ENCODE measurements at places on chromosomes 16 and 17. TPM values are rescaled to one million over a fixed set of nuclear protein-coding genes. Genes with fewer than 3 reads are reported as not detected.

- no peaks in the 10 kb centered on the region for H3K27me3 ChIP-seq
- no peak for DNase-seq
- no peak overlapping the region for H3K27ac ChIP-seq
- no peaks in the 10 kb centered on the region for H3K36me3 ChIP-seq
- H3K4me3 ChIP-seq = no peak overlapping the region
- no peaks in the 10 kb centered on the region for H3K4me1 ChIP-seq
Observed at GRCh38 chr17:35981908-35982330, 622 bp upstream of the CCL16 start.

DNA sequence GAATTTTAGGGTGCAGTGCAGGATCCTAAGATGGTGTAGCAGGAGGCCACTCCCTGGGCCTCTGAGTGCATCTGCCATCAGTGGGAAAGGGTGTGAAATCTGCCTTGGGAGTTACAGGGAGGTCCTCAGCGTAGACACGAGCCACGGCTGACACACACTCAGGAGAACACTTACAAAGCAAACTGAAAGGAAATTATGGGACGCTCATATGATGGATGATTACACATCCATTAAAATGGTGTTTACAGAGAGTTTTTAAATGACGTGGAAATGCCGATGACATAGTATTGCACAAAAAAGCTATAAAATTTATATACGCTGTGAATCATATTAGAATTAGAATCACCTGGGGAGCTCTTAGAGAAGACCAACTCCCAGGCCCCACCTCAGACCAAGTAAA is 175.2 kb downstream of the CCDC182 start:
- H3K27ac ChIP-seq = no peak overlapping the region
- no peaks in the 10 kb centered on the region for H3K4me1 ChIP-seq
- no peaks in the 10 kb centered on the region for H3K36me3 ChIP-seq
- DNase-seq = no peak
- H3K27me3 ChIP-seq = no peaks in the 10 kb centered on the region

DNA sequence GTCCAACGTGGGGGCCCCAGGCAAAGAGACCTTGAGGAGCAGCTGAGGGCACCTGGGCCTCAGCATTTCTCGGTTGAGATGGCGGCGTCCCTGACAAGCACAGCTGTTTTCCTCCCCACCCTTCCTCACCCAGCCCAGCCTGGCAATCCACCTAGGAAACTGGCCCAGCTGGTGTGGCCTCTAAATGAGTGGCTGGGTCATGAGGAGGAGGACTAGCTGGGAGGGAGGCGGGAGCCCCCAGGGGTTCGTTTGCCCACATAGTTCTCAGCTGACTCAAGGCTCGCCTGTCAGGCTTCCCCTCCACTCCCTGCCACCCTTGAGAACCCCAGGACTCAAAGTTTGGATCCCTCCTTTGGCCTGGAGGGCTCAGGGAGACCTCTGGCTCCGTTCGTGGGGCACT is 5.9 kb downstream of the RNF222 start:
- no peaks in the 10 kb centered on the region for H3K4me1 ChIP-seq
- no peaks in the 10 kb centered on the region for H3K36me3 ChIP-seq
- H3K4me3 ChIP-seq = no peak overlapping the region
- H3K27ac ChIP-seq = no peak overlapping the region
- no peaks in the 10 kb centered on the region for H3K27me3 ChIP-seq
- no peak for DNase-seq

GRCh38 chr16:68227183-68227793 is 8.6 kb downstream of the ESRP2 start:
- H3K27ac ChIP-seq = peak overlapping the region; percentile 60
- no peak overlapping the region for H3K4me3 ChIP-seq
- peaks cover 27% of the 10 kb centered on the region for H3K36me3 ChIP-seq
- peaks cover 26% of the 10 kb centered on the region for H3K4me1 ChIP-seq

GRCh38 chr16:17777408-17777863 is 306.7 kb upstream of the XYLT1 start:
- no peaks in the 10 kb centered on the region for H3K36me3 ChIP-seq
- no peaks in the 10 kb centered on the region for H3K27me3 ChIP-seq
- no peak overlapping the region for H3K27ac ChIP-seq

DNA sequence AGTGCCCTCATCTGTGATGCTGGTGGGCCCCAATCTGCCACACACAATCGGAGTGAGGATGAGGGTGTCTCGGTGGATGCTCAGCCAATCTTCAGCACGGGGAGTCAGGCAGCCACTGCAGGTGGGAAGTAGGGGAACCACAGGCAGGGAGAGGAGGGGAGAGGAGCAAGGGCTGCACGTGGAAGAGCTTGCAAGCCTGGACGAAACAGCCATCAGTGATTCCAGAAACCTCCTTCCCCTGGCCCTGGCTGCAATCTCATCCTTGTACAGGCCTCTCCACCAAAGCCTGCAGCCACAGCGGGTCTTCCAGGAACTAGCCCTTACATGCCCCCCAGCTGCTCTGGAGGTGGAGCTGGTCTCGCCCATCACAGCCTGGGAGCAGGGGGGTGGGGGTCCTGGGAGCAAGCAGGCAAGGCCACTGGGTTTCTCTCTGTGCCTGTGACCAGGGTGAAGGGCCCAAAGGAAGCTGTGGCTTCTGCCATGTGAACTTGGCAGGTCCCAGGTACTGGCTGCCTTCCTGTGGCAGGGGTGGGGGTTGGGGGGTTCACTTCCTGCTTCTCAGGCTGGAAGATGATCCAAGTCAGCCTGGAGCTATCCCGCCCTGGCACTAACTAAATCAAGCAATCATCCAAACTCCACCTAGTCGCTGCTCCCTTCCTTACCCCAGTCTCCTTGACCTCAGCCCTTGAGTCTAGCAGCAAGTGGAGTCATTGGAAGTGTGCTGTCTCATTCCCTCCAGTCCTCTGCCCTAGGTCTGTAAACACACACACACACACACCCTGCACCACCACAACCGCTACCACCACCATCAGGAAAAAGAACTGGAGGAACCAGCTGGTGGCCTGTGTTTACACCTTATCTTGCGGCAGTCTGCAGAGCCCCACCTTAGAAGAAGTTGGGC is 29.4 kb upstream of the MLKL start:
- H3K4me3 ChIP-seq = no peak overlapping the region
- no peaks in the 10 kb centered on the region for H3K36me3 ChIP-seq
- H3K27ac ChIP-seq = peak overlapping the region; percentile 45
- no peaks in the 10 kb centered on the region for H3K27me3 ChIP-seq

GRCh38 chr16:74226338-74226954 is 70.2 kb upstream of the PSMD7 start:
- H3K27me3 ChIP-seq = no peaks in the 10 kb centered on the region
- DNase-seq = no peak
- no peaks in the 10 kb centered on the region for H3K36me3 ChIP-seq
- H3K4me1 ChIP-seq = no peaks in the 10 kb centered on the region

DNA sequence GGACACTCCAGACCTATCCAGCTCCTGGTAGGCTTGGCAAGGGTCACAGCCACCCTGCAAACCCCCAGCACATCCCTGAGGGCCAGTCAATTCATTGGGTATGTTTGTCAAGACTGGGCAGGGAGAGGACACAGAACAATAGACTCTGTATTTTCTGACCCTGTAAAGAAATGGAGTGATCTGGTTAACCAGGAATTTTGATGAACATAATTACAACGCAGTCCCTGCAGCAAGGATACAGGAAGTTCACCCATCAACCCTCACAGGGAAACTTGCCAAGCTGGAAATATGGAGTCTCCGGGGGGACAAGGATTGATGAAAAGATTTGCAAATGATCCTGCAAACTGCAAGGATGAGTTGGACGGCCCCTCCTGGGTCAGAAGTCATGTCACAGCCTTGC is 126.1 kb upstream of the RCVRN start:
- DNase-seq = no peak
- peaks cover 4% of the 10 kb centered on the region for H3K4me1 ChIP-seq
- H3K4me3 ChIP-seq = no peak overlapping the region
- peak overlapping the region; percentile 47 for H3K27ac ChIP-seq

- no peaks in the 10 kb centered on the region for H3K36me3 ChIP-seq
- no peaks in the 10 kb centered on the region for H3K4me1 ChIP-seq
- H3K27me3 ChIP-seq = no peaks in the 10 kb centered on the region
- DNase-seq = no peak
- no peak overlapping the region for H3K27ac ChIP-seq
- H3K4me3 ChIP-seq = no peak overlapping the region
Observed at GRCh38 chr17:72720494-72720825, 372.0 kb downstream of the SLC39A11 start.

- no peak overlapping the region for H3K4me3 ChIP-seq
- H3K36me3 ChIP-seq = no peaks in the 10 kb centered on the region
- H3K27ac ChIP-seq = no peak overlapping the region
- no peaks in the 10 kb centered on the region for H3K4me1 ChIP-seq
- no peaks in the 10 kb centered on the region for H3K27me3 ChIP-seq
Observed at GRCh38 chr16:55489119-55489955, 10.3 kb downstream of the MMP2 start.

DNA sequence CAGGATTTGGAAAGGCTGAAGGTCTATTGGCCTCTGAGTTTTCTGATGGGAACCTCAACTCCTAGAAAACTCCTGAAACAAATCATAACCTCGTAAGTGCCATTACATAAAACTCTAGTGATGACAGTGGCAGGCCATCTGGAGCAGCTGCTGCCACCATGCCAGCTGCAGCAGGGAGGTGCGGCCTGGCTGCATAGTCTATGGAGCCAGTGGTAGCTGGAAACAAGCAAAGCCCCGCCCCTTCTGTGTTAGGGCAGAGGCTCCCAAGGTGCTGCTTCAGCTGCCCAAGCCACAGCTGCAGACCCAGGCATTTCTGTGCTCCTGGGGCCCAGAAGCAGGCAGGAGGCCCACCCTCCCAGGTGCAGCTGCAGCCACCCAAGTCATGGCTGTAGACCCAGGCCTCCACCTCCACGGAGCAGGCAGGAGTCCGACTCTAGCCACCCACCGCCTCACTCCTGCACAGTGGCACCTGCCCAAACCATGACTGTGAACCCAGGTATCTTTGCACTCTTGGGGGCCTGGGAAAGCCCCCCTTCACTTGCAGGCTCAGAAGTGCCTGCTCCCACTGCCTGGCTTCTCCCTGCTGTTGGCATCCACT is 254.1 kb upstream of the KCNJ16 start:
- H3K4me3 ChIP-seq = no peak overlapping the region
- no peak overlapping the region for H3K27ac ChIP-seq
- no peak for DNase-seq
- no peaks in the 10 kb centered on the region for H3K27me3 ChIP-seq
- H3K36me3 ChIP-seq = no peaks in the 10 kb centered on the region
- no peaks in the 10 kb centered on the region for H3K4me1 ChIP-seq

DNA sequence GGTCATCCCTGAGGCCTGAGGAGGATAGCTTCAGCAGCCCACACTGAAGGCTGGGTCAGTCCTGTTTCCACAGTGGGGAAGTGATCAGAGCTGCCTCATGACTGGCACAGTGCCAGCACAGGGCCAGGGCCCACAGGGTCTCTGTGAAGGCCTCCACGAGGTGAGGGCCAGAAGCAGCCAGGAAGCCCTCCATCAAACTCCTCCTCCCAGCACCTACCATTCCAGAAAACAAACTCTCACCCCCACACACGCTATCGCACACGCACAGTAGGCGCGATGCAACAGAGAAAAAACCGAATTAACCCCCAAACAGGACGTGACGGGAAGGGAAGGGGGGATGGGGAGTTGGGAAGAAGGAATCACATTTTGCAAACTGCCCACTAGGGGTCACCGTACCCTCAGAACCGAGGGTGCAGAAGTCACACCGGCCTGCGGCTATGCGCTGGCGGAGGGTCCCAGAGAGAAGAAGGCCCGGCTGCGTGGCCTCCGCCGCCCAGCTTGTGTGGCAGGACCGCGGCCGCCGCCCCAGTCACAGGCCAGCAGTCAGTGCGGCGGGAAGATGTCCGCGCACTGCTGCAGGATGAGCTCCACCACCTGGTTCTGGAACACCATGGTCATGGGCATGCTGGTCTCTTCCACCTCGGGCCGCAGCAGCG is 37.6 kb downstream of the ARHGAP27 start:
- no peaks in the 10 kb centered on the region for H3K36me3 ChIP-seq
- peak; percentile 54 for DNase-seq
- H3K27ac ChIP-seq = no peak overlapping the region
- no peaks in the 10 kb centered on the region for H3K27me3 ChIP-seq
- H3K4me1 ChIP-seq = peaks cover 3% of the 10 kb centered on the region
- H3K4me3 ChIP-seq = no peak overlapping the region

DNA sequence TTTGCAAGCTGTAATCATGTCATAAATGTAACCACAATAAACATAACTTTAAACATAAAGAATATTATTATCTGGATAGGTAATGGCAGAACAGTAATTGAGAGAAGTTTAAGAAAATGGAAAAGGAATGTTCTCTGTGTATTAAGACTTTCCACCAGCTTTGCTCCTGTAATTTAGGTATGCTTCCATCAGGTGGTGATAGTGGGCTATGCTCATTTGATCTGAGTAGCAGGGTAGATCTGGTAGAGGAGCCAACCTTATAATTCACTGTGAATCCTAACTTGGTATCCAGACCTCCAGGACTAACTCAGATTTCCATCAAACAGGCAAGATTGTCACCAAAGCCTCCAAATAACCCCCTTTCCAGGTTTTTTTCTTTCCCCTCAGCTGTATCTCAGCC is 137.9 kb upstream of the ZKSCAN2 start:
- no peaks in the 10 kb centered on the region for H3K36me3 ChIP-seq
- no peak overlapping the region for H3K4me3 ChIP-seq
- no peaks in the 10 kb centered on the region for H3K27me3 ChIP-seq
- H3K4me1 ChIP-seq = no peaks in the 10 kb centered on the region
- DNase-seq = no peak
- H3K27ac ChIP-seq = no peak overlapping the region

- no peaks in the 10 kb centered on the region for H3K27me3 ChIP-seq
- DNase-seq = no peak
- no peaks in the 10 kb centered on the region for H3K36me3 ChIP-seq
- H3K27ac ChIP-seq = no peak overlapping the region
- no peaks in the 10 kb centered on the region for H3K4me1 ChIP-seq
Observed at GRCh38 chr17:13212860-13213259, 195.0 kb upstream of the ELAC2 start.

GRCh38 chr17:38428112-38428642 is at the start of gene ARHGAP23:
ARHGAP23 (plus strand) TSS chr17:38428464; CDS start chr17:38428486, 22 bp downstream.
- no peaks in the 10 kb centered on the region for H3K36me3 ChIP-seq
- no peaks in the 10 kb centered on the region for H3K27me3 ChIP-seq
- H3K4me3 ChIP-seq = peak within 1 kb of the TSS; percentile 86

- H3K4me3 ChIP-seq = no peak overlapping the region
- no peaks in the 10 kb centered on the region for H3K36me3 ChIP-seq
- no peaks in the 10 kb centered on the region for H3K27me3 ChIP-seq
- H3K4me1 ChIP-seq = no peaks in the 10 kb centered on the region
Observed at GRCh38 chr17:13410874-13411273, 190.9 kb downstream of the HS3ST3A1 start.

The SLC12A3 gene
- 0.06 TPM for total RNA-seq

The KRT31 gene
- total RNA-seq = not detected

The SEPTIN12 gene
- total RNA-seq = not detected

The SCN4A gene
- 0.41 TPM for total RNA-seq

The KRT20 gene
- total RNA-seq = not detected

The SAMD14 gene
- 0.90 TPM for total RNA-seq

The WNT9B gene
- total RNA-seq = 0.28 TPM

The MYH13 gene
- total RNA-seq = not detected

The KCNH4 gene
- total RNA-seq = 0.03 TPM
